ENCODE measurements at places on chromosomes 12 and 14. TPM values are rescaled to one million over a fixed set of nuclear protein-coding genes. Genes with fewer than 3 reads are reported as not detected.

- no peak for DNase-seq
Observed at GRCh38 chr12:109612975-109613502, 39.4 kb downstream of the MVK start.

DNA sequence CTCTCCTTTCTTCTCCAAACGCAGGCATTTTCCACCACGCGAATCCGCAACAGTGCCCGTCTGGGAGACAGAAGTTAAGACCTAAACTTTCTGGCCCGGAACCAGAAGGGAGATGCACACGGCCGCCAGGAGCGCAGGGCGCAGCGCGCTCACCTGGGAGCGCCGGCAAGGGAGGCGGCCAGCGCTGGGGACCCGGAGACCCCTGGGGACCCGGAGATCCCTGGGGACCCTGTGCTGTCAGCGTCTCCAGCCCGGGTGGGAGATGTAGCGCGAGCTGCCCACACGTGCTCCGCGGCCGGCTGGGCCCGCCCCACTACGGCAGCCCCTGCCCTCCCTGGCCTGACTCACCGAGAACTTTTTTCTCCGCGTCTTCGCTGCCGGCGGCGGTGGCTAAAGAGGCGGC lies 620 bp downstream of the YBX3 start:
- DNase-seq, result peak; percentile 39

- DNase-seq, result no peak
Observed at GRCh38 chr14:58100735-58101368, 51.2 kb downstream of the ARMH4 start.

A2ML1 gene
- total RNA-seq, result 0.41 TPM

- DNase-seq, result no peak
Observed at GRCh38 chr14:27205036-27205435, 607.2 kb upstream of the NOVA1 start.

ESYT1 gene
- 26.5 TPM for total RNA-seq

DNA sequence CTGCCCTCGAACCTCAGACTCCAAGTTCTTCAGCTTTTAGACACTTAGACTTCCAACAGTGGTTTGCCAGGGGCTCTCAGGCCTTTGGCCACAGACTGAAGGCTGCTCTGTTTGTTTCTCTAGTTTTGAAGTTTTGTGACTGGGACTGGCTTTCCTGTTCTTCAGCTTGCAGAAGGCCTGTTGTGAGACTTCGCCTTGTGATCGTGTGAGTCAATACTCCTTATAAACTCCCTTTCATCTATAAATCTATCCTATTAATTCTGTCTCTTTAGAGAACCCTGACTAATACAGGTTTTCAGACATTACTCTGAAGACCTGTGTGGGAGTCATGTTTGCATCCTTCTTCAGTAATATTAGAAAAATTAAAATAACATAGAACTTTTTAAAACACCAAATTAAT lies 289.1 kb downstream of the RMST start:
- no peak for DNase-seq

NINJ2 gene
- 2.9 TPM for total RNA-seq

- DNase-seq, result no peak
Observed at GRCh38 chr14:34051966-34052657, 101.2 kb upstream of the EGLN3 start.

- DNase-seq, result no peak
Observed at GRCh38 chr12:124737772-124738635, 125.7 kb downstream of the SCARB1 start.

DNA sequence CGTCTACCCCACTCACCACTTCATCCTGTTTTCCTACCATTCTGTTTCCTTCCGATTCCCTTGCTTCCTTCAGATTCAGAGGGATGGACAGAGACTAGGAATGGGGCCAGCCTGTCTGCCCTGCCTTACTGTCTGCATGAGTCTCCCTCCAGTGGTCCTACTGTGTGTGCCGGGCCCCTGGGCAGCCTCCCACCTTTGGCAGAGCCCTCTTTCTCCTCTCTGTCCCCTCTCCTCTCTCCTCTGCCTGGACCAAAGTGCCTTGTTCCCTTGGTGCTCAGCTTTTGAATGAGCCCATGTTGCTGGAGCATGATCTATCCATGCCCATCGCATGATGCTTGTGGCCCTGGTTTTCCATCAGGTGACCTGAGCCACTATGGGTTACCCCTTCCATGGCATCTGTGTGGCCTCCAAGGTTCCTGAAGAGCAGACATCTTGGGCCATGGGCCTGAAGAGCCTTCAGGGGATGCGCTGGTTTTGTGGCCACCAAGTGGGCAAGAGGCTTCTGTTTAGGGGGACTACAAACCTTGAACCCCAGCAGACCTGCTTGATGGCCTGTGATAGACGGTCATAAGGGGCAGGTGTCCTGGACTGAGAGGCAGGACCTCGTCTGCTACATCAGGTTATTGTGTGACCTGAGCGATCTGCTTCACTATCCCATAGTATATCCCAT lies 54.2 kb upstream of the BCL11B start:
- no peak for DNase-seq

GRCh38 chr12:3071710-3072109 lies 5.5 kb upstream of the TSPAN9 start:
- no peak for DNase-seq

DNA sequence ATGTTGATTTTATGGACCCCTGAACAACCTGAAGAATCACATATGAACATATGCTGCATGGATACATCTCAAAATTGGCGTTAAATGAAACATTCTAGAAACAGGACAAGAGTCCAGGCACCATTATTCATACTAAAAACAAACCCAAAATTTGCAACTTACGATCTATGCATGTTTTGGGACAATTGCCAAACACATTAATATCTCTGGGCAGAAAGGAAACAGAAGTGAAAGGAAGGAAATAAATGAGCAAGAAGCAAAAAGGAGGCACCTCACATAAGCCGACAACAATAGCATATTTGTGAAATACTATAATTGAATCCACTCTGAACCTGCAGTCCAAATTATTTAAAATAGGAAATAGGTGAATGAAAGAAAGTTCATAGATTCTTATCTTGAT lies 1505.3 kb downstream of the AACS start:
- no peak for DNase-seq

DNA sequence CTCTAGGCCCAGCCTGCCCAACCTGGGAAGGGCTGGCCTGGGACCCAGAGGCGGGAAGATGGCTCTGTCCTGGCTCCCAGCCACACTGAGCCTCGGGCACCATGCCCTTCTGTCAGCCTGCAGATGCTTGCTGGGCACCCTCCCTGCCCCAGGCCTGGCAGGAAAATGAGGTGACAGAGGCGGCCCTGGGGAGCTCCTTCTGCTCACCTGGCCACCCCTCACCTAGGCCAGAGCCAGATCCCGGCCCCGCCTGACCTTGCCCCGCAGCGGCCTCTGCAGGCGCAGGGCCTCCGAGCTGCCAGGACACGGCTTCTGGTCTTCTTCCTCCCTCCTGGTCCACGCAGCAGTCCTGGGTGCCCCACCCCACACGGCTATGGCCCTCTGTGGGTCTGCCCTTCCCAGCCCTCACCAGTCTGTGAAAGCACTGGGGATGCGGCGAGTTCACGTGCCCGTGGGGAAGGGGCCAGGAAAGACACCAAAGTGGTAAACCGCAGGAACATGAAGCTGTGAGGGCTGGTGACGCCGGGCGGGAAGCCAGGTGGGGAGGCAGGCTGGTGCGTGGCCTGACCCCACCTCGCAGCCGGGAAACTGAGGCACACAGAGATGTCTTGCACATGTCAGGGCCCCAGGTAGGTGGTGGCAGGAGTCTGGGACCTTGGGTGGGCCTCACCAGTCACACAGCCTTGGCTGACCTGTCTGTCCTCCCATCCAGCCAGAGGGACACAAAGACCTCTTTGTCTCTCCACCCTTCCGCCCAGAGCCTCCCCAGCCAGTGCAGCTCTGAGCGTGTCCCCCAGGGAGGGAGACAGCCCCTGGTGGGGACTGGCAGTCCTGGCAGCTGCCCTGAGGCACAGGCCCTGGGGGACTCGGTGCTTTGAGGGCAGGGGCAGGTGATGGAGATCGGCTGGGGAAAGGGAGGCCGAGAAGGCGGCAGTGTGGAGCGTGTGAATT lies 12.8 kb downstream of the BAG5 start:
- DNase-seq, result peak; percentile 74

DNA sequence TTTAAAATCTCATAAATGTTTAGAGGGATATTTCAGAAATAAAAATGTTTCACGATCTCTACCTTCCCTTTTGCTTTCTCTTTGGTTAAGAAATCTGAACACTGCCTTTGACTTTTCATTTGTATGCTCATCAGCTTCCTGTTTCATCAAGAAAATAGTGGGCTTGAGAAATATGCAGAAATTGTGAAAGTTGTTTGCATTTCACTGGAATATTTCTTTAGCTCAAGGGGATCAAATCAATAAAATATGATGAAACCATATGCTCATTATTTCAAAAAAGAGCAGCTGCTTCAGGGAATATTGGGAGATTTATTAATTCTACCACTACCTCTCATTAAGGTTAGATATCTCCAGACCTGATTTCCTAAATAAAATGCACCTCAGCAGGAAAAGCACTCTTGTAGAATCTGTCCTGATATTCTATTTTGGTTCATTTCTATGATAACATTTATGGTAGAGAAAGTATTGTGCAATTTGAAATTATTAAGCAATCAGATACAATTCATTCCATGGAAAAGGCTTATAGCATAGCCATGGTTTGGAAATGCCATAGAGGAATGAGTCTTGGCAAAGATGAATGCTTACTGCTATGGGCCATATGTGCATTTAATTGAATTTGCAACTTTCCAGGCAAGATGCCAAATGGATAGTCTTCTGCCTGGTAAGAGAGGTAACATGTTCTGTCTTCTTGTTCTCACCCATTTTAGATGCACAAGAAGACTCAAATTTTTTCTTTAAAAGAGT lies 212.6 kb upstream of the SLC16A7 start:
- no peak for DNase-seq

DNA sequence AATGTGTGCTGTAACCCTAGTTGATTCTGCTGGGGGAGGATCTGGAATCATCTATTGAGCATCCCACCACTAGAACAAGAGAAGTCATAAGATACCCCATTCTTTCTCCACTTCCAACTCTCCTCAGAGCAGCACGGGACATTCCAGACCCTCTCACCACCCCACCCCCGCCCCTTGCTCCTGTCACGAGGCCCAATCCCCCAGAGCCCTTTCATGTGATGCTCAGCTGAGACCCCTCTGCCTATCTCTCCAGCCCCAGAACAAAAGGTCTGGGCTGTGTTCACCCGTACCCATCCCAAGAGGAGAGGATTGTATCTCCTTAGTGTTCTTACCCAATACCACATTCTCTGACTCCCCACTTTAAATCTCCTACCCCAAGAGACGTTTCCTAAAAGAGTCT lies 602 bp downstream of the PMEL start:
- DNase-seq, result no peak

GRCh38 chr12:4272424-4273272 lies 914 bp upstream of the CCND2 start:
- DNase-seq, result no peak

MYH6 gene
- not detected for total RNA-seq

SYNE3 gene
- 1.2 TPM for total RNA-seq

- DNase-seq, result no peak
Observed at GRCh38 chr12:122894193-122895121, 1.5 kb downstream of the VPS37B start.

- DNase-seq, result no peak
Observed at GRCh38 chr12:104095289-104095688, 31.0 kb downstream of the HCFC2 start.

PNMA1 gene
- 70.5 TPM for total RNA-seq

IFI27 gene
- 9.0 TPM for total RNA-seq

- DNase-seq, result no peak
Observed at GRCh38 chr14:51481643-51482042, 170.1 kb upstream of the FRMD6 start.

- DNase-seq, result no peak
Observed at GRCh38 chr14:62629176-62629725, 416.0 kb downstream of the KCNH5 start.

PLEKHD1 gene
- total RNA-seq, result 0.41 TPM

DNA sequence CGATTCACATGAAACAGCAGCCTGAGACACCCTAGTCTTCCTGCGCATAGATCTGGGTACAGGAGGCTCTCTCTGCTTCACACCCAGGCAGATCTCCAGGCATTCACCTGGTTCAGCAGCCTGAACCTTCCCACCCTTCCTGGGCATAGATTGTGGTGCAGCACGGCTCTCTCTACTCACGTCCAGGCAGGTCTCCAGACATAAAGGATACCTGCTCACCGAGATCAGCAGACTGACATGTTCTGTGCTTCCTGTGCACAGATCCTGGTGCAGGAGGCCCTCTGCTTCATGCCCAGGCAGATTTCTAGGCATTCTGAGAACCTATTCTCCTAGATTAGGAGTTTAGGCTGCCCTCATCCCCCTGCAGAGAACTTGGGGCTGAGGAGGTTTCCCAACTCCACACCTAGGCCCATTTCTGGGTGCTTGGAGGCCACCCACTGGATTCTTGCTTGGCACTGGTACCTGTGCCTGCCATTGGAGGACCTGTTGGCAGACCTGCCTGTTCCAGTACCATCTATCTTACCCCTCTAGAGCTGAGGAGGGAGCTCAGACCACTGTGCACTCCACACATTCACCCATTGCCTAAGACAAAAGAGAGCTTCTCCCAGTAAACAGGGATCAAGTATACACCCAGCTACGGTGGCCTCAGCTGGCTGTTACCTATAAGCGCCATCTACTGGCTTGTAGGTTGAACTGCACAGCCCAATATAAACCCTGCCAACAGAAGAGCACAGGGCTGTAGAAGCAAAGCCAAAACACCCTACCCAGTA lies 28.0 kb upstream of the GARIN6 start:
- DNase-seq, result no peak

PMCH gene
- 0.41 TPM for total RNA-seq

B4GALNT1 gene
- 37.5 TPM for total RNA-seq

- DNase-seq, result no peak
Observed at GRCh38 chr14:78202163-78202562, 32.0 kb downstream of the NRXN3 start.

LAG3 gene
- total RNA-seq, result under 0.01 TPM

- no peak for DNase-seq
Observed at GRCh38 chr12:3207858-3208257, 130.7 kb downstream of the TSPAN9 start.

All from frontal cortex (tissue), 4 donors.